ENCODE measurements at places on chromosomes 3 and 15.

GRCh38 chr3:16229681-16230080 is 35.1 kb downstream of the DPH3 start:
- no peak for DNase-seq

GRCh38 chr15:74976159-74976558 is 19.2 kb upstream of the SCAMP5 start:
- DNase-seq = no peak

DNA sequence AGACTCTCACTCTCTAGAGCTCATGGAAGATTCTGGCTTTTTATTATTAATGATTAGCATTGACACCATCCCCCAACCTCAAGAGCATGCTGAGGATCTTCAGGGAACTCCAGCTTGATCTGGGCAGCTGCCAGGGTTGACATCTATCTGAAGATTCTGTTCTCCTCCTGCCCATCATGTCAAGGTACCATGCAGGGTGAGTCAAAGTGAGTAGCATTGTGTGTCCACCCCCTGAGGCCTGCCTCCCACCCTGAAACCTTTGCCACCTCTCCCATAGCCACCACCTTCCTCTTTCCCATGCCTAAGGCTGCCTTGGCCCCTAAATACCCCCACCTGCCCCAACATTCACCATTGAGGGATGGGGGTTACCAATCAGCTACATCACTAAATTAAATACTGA is 70.1 kb upstream of the SLCO3A1 start:
- DNase-seq = no peak

DNA sequence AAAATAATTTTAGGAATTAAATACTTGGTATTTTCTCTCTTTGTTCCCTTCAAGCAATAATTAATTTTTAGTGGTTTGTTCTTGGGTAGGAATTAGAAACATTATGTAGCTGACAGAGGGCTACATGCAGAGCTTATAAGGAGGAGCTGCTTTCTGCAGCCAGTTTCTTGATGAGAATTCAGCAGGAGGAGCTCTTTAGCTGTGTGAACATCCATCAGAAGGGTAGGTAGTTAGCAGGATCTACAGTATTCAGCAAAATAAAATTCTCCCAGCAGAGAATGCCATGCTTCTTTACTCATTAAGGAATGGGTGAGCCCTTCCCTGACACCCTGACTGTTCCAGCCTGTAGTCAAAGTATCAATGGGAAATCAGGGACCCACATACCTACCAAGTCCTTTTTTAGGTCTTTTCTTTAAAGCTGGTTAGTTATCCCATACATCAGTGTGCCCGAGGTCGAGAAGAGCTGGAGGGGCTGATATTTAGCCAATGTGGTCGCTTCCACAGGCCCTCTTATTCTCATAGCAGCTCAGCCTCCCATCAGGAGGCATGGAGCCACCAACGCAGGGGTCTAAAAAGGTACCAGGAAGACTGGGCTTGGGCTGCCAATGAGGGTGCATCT is 54.0 kb downstream of the KCNAB1 start:
- no peak for DNase-seq

GRCh38 chr3:13137941-13138832 is 65.0 kb upstream of the IQSEC1 start:
- DNase-seq = no peak

Measured in HEK293T (cell line).